ENCODE measurements at places on chromosomes 2 and 18. TPM values are rescaled to one million over a fixed set of nuclear protein-coding genes. Genes with fewer than 3 reads are reported as not detected.

The SLC20A1 gene
- total RNA-seq, result 99.9 TPM

The FBXO48 gene
- 1.2 TPM for total RNA-seq

The SLC19A3 gene
- total RNA-seq, result 4.5 TPM

The PKDCC gene
- total RNA-seq, result 3.9 TPM

The SERPINB10 gene
- not detected for total RNA-seq

The KLHL14 gene
- total RNA-seq, result not detected

The RPE gene
- 63.7 TPM for total RNA-seq

DNA sequence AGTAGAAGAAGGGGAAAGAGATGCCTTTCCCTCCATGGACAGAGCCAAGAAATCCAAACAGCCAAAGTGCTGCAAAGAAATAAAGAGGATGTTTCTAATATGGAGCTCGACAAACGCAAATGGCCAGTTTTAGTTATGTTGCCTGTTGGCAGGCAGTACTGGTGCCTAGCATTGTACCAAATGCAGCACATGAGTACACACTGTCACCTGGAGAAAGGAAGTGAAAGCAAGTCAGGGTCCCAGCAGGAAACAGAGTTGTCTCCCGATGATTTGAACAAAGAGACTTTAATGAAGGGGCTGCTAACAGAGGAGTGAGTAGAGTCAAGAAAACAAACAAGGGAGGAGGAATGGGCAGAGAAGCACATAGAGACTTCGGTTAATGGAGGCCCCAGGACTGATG, 623.0 kb downstream of the BCL11A start:
- H3K36me3 ChIP-seq, result no peaks in the 10 kb centered on the region
- no peak for DNase-seq
- no peak overlapping the region for H3K4me3 ChIP-seq
- H3K27me3 ChIP-seq, result no peaks in the 10 kb centered on the region
- no peaks in the 10 kb centered on the region for H3K4me1 ChIP-seq

- H3K27me3 ChIP-seq, result no peaks in the 10 kb centered on the region
- H3K4me1 ChIP-seq, result no peaks in the 10 kb centered on the region
- H3K27ac ChIP-seq, result no peak overlapping the region
- H3K36me3 ChIP-seq, result no peaks in the 10 kb centered on the region
Measured at GRCh38 chr2:54866868-54867267, 143.4 kb downstream of the EML6 start.

- no peak for DNase-seq
- peaks cover 42% of the 10 kb centered on the region for H3K36me3 ChIP-seq
- no peaks in the 10 kb centered on the region for H3K4me1 ChIP-seq
- no peak overlapping the region for H3K27ac ChIP-seq
- no peaks in the 10 kb centered on the region for H3K27me3 ChIP-seq
Measured at GRCh38 chr2:46377666-46378560, 80.7 kb downstream of the EPAS1 start.

GRCh38 chr2:223075301-223076270, 23.6 kb downstream of the KCNE4 start:
- no peak overlapping the region for H3K4me3 ChIP-seq
- no peaks in the 10 kb centered on the region for H3K36me3 ChIP-seq
- DNase-seq, result no peak

DNA sequence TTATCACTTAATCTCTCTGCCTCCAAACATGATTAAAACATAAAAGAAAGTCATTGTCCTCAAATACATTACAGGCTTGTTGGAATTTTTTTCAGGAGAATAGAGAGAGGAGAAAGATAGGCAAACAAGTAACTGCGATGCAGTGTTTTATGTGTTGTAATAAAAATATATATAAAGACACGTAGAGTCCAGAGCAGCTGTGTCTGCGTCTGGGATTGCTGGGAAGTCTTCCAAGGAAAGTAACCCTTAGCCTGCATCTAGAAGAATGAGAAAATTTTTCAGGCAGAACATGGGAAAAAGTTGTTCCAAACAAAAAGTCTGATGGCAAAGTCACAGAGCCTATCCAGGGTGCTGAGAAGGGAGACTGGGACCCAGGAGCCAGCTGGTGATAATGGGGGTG, 91.8 kb upstream of the ST6GAL2 start:
- no peaks in the 10 kb centered on the region for H3K36me3 ChIP-seq
- no peak for DNase-seq
- H3K27ac ChIP-seq, result no peak overlapping the region
- no peak overlapping the region for H3K4me3 ChIP-seq
- H3K27me3 ChIP-seq, result no peaks in the 10 kb centered on the region
- H3K4me1 ChIP-seq, result no peaks in the 10 kb centered on the region

DNA sequence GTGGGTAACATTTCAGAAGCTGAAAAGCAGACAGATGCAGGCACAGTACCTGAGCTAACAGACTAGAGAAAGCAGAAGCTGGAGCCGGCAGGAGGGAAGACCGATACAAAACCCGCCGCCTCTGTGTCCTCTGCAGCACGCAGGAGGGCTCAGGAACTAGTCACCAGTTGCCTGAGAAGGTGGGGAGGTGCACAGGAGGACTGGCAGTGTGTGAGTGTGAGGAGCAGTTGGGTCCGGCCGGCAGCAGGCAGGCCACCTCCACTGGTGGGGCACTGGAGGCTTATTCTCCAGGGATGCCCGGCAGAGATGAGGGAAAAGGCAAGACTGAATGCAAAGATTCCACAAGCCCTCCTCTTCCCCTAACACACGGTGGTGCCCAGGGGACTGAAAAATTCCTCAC, 18.2 kb downstream of the ERCC3 start:
- H3K27ac ChIP-seq, result no peak overlapping the region
- H3K4me3 ChIP-seq, result no peak overlapping the region
- H3K36me3 ChIP-seq, result peaks cover 72% of the 10 kb centered on the region

- H3K4me3 ChIP-seq, result no peak overlapping the region
- H3K4me1 ChIP-seq, result no peaks in the 10 kb centered on the region
- H3K27me3 ChIP-seq, result no peaks in the 10 kb centered on the region
- H3K36me3 ChIP-seq, result no peaks in the 10 kb centered on the region
- H3K27ac ChIP-seq, result no peak overlapping the region
Measured at GRCh38 chr2:112187046-112187715, 49.0 kb downstream of the FBLN7 start.

DNA sequence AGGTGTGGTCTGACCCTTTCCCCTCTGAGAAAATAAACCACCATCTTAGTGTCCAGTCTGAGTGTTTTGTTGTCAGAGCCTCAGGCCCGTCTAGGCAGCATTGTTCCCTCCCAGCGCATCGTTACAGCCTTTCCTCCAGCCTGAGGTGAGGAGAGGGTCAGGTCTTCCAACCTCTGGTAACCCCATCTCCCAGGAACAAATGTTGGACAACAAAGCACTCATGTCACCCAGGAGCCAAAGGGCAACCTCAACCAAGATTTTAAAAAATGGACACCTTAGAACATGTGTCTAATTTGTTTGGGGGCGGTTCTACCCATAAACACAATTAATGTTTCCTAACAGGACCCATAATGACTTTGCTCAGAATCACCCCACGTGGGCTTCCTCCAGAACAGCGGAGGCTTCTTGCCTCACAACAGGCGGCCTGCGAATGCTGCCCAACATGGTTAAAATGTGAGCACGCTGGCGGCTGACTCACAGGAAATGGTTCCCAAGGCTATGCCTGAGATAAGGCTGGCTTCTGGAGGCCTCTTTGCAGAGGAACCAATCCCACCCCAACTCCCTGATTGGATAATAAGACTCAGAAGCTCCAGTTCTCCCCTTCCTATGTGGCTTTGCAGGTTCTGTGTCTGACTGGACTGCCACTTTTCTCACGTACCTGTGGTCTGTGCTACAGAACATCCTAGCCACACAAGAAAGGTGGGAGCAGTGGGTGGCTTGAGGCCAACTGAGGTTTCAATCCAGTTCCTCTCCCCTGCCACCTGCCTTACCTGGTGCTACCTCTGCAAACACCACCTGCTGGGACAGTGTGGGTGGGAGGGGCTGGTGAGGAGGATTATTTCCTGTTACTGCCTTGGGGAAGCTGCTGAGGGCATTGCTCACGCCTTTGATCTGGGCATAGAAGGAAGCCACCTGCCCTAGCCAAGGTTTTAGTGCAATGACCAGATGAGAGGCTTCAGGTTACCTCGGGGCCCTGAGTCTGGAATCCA, 108.8 kb downstream of the B3GNT2 start:
- peak overlapping the region; percentile 26 for H3K4me3 ChIP-seq
- H3K36me3 ChIP-seq, result no peaks in the 10 kb centered on the region
- no peaks in the 10 kb centered on the region for H3K27me3 ChIP-seq
- peak overlapping the region; percentile 99 for H3K27ac ChIP-seq

DNA sequence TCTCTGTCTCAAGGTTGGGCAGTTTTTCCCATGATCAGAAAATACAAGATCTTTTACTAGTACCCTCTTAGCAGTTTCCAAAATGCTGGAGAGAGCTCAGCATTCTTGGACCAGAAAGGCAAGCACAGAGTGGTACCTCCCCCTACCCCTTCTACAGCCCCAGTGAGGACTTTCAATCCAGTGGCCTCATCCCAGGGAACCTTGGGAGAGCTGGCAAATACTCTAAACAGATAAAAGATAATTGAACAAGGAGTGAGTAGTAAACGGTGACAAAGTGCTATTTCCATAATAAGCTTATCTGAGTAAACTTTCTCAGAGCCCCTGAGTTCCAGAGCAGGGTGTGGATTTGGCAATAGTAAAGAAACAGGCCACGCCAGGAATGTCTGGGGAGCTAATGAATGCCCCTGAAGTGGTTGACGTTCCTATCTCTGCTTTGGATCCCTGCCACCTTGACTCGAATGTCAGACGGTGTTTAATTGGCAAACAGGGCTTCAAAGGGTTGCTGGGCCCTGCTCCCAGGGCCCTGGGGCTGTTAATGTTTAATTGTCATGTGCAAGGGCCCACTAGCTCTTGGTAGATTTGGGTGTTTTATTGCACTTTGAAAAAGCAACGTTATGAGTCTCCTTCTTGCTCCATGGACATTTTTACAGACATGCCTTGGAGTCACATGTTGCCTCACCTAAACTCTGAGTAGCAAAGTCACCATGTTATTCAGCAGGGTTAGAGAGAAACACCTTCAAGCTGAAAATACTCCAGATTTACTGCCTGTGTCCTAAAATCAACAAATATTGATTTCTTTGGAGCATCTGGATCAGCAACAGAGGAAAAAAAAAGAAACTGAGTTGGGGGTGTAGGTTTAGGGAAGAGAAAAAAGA, 239.9 kb downstream of the CYRIA start:
- no peak overlapping the region for H3K27ac ChIP-seq
- DNase-seq, result peak; percentile 30
- H3K36me3 ChIP-seq, result no peaks in the 10 kb centered on the region
- H3K4me3 ChIP-seq, result no peak overlapping the region

DNA sequence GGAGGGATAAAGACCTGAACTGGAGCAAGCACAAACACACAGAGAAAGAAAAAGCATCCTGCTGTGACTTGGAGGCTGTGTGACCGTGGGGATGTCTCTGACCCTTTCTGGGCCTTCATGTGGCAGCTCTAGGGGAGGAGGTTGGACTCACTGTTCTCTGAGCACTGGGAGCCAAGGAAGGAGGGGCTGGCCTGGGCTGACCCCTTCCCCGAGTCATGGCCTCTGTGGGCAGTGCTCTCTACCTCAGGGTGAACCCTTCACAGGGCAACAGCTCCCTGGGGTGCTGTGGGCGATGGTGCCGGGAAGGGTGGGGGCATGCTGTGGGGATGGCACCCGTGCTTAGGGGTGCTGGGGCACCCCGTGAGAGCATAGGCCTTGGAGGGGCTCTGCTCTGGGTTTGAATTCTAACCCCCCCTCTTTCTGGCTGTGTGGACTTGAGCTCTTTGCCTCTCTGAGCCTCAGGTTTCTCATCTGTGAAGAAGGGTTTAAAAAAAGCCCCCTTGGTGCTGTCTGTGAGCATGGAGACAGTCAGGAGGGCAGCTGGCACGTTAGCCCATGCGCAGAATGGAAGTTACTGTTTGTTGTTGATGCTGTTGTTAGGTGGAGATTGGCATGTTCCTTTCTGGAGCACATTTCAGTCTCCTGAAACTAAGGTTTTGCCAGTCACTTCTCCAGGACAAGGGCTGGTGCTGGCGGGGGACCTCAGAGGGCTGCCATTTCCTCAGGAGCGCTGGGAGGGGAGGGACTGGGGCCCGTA, 700 bp downstream of the TOGARAM2 start:
- no peak for DNase-seq
- no peaks in the 10 kb centered on the region for H3K36me3 ChIP-seq
- H3K4me1 ChIP-seq, result peaks cover 25% of the 10 kb centered on the region
- H3K27ac ChIP-seq, result no peak overlapping the region
- no peak overlapping the region for H3K4me3 ChIP-seq

GRCh38 chr2:240277073-240277806, 136.8 kb upstream of the OTOS start:
- H3K27me3 ChIP-seq, result peaks cover 54% of the 10 kb centered on the region
- no peak for DNase-seq
- H3K4me1 ChIP-seq, result no peaks in the 10 kb centered on the region
- no peak overlapping the region for H3K27ac ChIP-seq
- no peaks in the 10 kb centered on the region for H3K36me3 ChIP-seq

DNA sequence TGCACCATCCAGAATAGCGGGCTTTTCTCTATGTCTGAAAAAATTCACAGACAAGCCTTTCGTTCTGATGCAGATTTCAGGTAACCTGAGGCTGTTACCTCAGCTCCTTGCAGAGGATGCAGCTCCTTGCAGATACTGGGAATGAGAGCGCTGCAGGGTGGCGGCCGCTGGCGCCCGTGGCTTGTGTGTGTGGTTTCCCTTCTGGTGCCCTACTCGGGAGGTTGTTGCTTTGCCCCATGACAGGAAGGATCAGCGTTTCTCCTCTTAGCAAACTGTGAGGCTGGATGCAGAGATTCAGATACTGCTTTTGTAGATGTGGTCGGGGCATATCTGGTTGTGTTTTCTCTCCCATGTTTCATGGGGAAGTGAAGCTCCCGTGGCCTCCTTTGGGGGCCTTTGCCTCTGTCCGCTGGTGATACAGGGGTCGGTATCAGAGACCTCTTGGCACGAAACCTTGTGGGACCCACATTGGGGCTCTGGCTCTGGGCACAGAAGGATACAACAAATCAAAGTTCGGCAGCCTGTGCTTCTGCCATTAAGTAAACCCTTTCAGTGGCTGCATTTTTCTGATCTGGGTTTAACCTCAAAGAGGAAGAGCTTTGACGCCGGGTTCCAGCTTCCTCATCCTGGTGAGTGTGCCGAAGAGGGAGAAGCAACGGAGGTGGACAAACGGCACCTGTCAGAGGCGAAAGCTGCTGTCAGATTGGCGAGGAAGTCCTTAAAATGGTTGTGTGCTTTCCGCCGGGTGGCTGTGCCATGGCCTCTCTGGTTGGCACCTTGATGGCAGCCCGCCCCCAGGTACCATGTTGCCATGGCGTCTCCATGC, 127.8 kb downstream of the MBP start:
- no peaks in the 10 kb centered on the region for H3K36me3 ChIP-seq
- no peaks in the 10 kb centered on the region for H3K4me1 ChIP-seq
- H3K27ac ChIP-seq, result no peak overlapping the region

DNA sequence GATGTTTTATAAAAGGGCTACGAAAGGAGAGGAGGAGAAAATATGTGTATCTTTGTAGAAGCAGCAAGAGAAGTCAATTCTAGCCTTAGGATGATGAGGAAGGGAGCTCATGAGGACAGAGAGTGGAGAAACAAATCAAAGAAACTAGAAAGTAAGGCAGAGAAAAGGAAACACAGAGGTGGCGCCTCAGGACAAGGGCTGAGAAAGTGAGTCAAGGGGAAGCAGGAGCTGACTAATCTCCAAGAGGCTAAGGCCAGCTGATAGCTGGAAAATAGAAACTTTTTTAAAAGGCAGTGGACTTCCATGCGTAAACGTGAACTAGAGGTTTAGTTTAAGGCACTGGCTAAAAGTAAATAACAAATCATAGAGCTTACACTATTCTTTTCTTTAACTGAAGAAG, 173.3 kb downstream of the ANKRD44 start:
- H3K4me1 ChIP-seq, result peaks cover 19% of the 10 kb centered on the region
- H3K4me3 ChIP-seq, result no peak overlapping the region
- H3K27ac ChIP-seq, result no peak overlapping the region
- DNase-seq, result no peak
- no peaks in the 10 kb centered on the region for H3K27me3 ChIP-seq

Data from PC-9 (cell line).